Activated CD4-positive, alpha-beta memory T cell treated with anti-CD3 and anti-CD28 coated beads, Interleukin-2, amount 10 ng/mL, durations not matched to agents 7 days and 5 days (primary cell): ENCODE measurements at places on chromosomes 2 and 18. TPM values are rescaled to one million over a fixed set of nuclear protein-coding genes. Genes with fewer than 3 reads are reported as not detected.

GRCh38 chr18:58896734-58897508, 32.2 kb downstream of the ZNF532 start:
- H3K27ac ChIP-seq: no peak overlapping the region
- H3K4me1 ChIP-seq: peaks cover 13% of the 10 kb centered on the region
- H3K36me3 ChIP-seq: no peaks in the 10 kb centered on the region
- no peaks in the 10 kb centered on the region for H3K27me3 ChIP-seq
- H3K4me3 ChIP-seq: no peak overlapping the region

DNA sequence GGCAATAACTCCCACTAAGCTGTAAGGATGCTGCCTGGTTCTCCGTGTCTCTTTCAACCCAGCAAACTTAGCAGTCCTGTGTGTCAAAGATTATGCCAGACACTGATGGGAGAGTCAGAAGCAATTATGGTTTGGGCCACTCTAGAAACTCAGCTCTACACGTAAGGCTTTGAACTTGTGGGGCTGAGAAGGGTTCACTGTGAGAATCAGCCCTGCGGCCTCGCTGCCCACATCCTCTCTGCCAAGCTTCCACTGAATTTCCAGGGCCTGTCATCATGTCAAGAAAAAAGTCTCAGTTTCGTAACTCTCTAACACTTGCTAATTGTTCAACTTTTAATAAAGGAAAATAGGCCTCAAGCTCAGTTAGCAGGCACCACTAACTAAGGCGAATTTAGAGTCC, 308.8 kb upstream of the LYPD1 start:
- H3K4me1 ChIP-seq: no peaks in the 10 kb centered on the region
- no peak for DNase-seq
- H3K27me3 ChIP-seq: no peaks in the 10 kb centered on the region
- no peaks in the 10 kb centered on the region for H3K36me3 ChIP-seq

GRCh38 chr18:36519358-36519757, 221.8 kb downstream of the FHOD3 start:
- no peaks in the 10 kb centered on the region for H3K4me1 ChIP-seq
- H3K27me3 ChIP-seq: peaks cover 3% of the 10 kb centered on the region
- no peak for DNase-seq
- H3K4me3 ChIP-seq: no peak overlapping the region

- no peak overlapping the region for H3K4me3 ChIP-seq
- no peak for DNase-seq
- H3K36me3 ChIP-seq: no peaks in the 10 kb centered on the region
- peaks cover 14% of the 10 kb centered on the region for H3K4me1 ChIP-seq
- H3K27me3 ChIP-seq: peaks cover 9% of the 10 kb centered on the region
- H3K27ac ChIP-seq: no peak overlapping the region
Measured at GRCh38 chr2:111905990-111906735, 7.8 kb downstream of the MERTK start.

GRCh38 chr2:131154071-131154531, 49.0 kb downstream of the PLEKHB2 start:
- H3K4me1 ChIP-seq: peaks cover 28% of the 10 kb centered on the region
- H3K4me3 ChIP-seq: no peak overlapping the region
- H3K27ac ChIP-seq: peak overlapping the region; percentile 50
- DNase-seq: peak; percentile 75
- peaks cover 2% of the 10 kb centered on the region for H3K27me3 ChIP-seq

GRCh38 chr2:25053041-25053440, 11.2 kb downstream of the EFR3B start:
- no peaks in the 10 kb centered on the region for H3K36me3 ChIP-seq
- no peaks in the 10 kb centered on the region for H3K4me1 ChIP-seq
- H3K27ac ChIP-seq: no peak overlapping the region
- no peak for DNase-seq
- peaks cover 13% of the 10 kb centered on the region for H3K27me3 ChIP-seq
- no peak overlapping the region for H3K4me3 ChIP-seq

DNA sequence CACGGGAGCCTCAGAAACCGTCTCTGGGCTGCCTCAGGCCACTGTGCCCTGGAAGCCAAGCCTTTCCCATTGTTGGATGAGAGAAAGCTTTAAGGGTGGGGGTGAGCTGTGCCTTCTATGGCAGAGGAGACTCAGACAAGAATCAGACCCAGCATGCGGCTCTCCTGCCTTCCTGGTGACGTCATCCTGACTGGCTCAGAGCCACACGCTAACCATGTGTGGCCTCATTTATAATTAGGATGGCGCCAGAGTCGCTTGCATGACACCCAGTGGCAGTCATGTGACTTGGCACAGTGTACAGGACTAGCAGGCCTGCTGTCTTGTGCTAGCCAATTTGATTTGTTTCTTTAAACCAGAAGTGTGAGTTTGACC, 99.1 kb downstream of the SH3BP4 start:
- no peak overlapping the region for H3K4me3 ChIP-seq
- H3K27me3 ChIP-seq: peaks cover 9% of the 10 kb centered on the region
- peaks cover 4% of the 10 kb centered on the region for H3K4me1 ChIP-seq
- H3K36me3 ChIP-seq: no peaks in the 10 kb centered on the region

- DNase-seq: no peak
- no peaks in the 10 kb centered on the region for H3K4me1 ChIP-seq
- H3K27me3 ChIP-seq: no peaks in the 10 kb centered on the region
- H3K4me3 ChIP-seq: no peak overlapping the region
Measured at GRCh38 chr18:58230438-58231179, 186.6 kb downstream of the NEDD4L start.

GRCh38 chr18:56302156-56302555, 336.2 kb downstream of the TXNL1 start:
- no peak overlapping the region for H3K4me3 ChIP-seq
- H3K27me3 ChIP-seq: no peaks in the 10 kb centered on the region
- no peaks in the 10 kb centered on the region for H3K36me3 ChIP-seq
- DNase-seq: no peak
- H3K4me1 ChIP-seq: no peaks in the 10 kb centered on the region

DNA sequence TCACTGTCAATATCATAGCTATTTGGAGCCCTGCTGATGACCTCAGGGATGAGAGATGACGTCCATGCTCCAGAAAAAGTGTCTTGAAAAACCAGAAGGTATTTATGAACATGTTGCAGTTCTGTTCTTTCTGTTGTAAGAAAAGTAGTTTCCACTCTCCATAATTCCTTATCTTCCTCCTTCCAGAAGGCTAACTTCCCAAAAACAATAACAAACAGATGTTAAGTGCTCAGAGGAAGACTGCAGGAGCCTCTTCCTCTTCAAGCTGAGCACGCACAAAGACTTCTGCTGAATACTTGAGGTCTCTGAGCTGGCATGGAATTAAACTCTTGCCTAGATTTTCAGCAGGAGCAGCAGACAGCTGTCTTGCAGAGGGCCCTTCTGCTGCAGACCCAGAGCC, 434.5 kb upstream of the KLHL29 start:
- no peaks in the 10 kb centered on the region for H3K4me1 ChIP-seq
- no peak overlapping the region for H3K27ac ChIP-seq

DNA sequence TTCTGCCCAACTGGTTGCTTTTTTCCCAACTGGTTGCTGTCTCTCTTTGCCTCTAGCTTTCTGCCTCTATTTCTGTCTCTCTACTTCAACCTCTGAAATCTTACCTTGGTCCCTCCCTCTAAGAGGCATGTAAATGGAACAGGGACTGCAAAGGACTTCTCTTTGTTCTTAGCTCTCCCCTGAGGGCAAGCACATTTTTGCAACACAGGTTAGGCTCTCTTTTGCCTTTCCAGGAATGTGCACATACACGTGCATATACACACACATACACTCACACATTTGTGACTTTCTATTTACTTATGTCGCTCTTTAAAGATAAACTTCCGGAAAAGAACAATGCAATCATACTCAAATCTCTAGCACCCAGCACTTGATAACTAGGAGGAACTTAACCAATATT, 262.6 kb upstream of the DDX18 start:
- H3K4me1 ChIP-seq: no peaks in the 10 kb centered on the region
- no peak overlapping the region for H3K27ac ChIP-seq
- no peaks in the 10 kb centered on the region for H3K27me3 ChIP-seq

- peaks cover 5% of the 10 kb centered on the region for H3K27me3 ChIP-seq
- H3K4me3 ChIP-seq: no peak overlapping the region
- DNase-seq: no peak
- H3K4me1 ChIP-seq: peaks cover 3% of the 10 kb centered on the region
- no peaks in the 10 kb centered on the region for H3K36me3 ChIP-seq
Measured at GRCh38 chr2:170143045-170143717, 34.8 kb upstream of the MYO3B start.

DNA sequence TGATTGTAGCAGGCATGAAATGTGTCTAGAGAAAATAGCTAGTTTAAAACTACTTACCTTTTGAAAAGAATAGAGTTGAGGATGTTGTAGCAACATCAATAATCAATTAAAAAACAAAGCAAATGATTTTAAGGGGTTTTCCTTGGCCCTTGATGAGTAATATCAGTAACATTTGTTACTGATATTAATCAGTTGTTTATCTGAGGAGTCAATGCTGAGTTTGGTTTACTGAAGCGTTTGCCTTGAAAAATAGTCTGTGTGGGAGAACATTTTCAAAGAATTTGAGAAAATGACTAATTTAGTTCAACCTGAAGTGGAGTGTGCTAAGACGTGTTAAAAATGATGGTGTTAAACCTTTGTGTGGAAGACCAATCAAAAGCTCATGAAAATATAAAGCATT, 9.3 kb downstream of the PTH2R start:
- H3K36me3 ChIP-seq: no peaks in the 10 kb centered on the region
- peak overlapping the region; percentile 2 for H3K27ac ChIP-seq
- no peak overlapping the region for H3K4me3 ChIP-seq
- peaks cover 16% of the 10 kb centered on the region for H3K4me1 ChIP-seq
- DNase-seq: no peak
- H3K27me3 ChIP-seq: peaks cover 4% of the 10 kb centered on the region

GRCh38 chr2:37619959-37620300, 51.5 kb downstream of the CDC42EP3 start:
- no peak for DNase-seq
- no peak overlapping the region for H3K4me3 ChIP-seq
- H3K27me3 ChIP-seq: no peaks in the 10 kb centered on the region
- peaks cover 59% of the 10 kb centered on the region for H3K4me1 ChIP-seq
- H3K27ac ChIP-seq: no peak overlapping the region

GRCh38 chr2:126307740-126308139, 348.2 kb upstream of the GYPC start:
- no peak overlapping the region for H3K4me3 ChIP-seq
- no peaks in the 10 kb centered on the region for H3K36me3 ChIP-seq
- no peak for DNase-seq

DNA sequence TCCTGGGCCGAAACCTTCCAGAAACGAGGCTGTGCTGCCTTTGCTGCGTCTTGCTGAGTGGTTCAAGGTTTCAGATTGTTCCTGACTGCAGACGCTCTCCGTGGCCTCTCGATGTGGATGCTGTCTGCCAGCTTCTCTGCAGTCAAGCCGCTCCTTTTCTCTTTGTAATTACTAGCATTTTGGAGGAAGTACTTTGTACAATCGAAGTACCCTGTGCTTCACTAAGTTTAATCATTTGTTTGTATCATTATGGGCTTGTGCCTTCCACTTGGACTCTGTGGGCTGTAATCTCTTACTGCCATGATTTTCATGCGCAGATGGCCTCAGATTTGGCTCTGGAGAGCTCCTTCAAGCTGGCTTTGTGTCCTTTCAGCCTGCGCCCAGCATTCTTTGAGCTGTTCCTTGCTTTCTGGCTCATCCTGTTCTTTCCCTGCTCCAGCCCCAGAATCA, 49.3 kb downstream of the TRAF3IP1 start:
- peaks cover 4% of the 10 kb centered on the region for H3K36me3 ChIP-seq
- no peak overlapping the region for H3K27ac ChIP-seq
- no peak for DNase-seq
- peaks cover 6% of the 10 kb centered on the region for H3K4me1 ChIP-seq
- no peak overlapping the region for H3K4me3 ChIP-seq

DNA sequence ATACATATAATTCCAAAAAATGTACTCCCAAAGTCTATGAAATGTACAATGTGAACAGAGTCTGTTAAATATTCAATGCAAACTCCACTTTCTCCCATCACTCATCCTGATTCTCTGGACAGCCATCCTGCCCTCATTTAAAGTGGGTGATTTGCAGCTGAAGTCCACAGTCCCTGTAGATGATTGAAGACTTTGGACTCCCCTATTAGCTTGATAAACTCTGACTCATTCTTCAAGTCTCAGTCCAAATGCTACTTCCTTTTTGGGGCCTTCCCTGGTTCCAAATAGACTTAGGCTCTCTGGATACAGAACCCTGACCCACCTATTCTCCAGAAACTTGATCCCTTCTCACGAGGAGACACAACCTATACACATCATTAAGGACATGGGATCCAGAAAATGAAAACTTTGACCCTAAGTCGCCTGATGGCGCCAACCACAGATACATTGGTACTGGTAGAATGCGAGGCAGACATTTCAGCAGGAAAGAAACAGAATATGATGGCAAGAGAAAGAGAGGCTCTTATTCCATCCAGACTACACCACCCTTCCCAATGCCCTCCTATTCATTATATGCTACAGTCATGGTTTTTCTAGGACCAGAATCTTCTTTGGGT, 122.7 kb downstream of the VIT start:
- DNase-seq: no peak
- H3K4me1 ChIP-seq: no peaks in the 10 kb centered on the region
- no peak overlapping the region for H3K4me3 ChIP-seq
- H3K27ac ChIP-seq: no peak overlapping the region
- no peaks in the 10 kb centered on the region for H3K36me3 ChIP-seq
- peaks cover 3% of the 10 kb centered on the region for H3K27me3 ChIP-seq

The RNF125 gene
- 48.4 TPM for total RNA-seq

The RBBP8 gene
- 55.9 TPM for total RNA-seq

The SERTAD2 gene
- total RNA-seq: 16.2 TPM

The LYG1 gene
- 0.88 TPM for total RNA-seq

The PLB1 gene
- 1.2 TPM for total RNA-seq

The EML6 gene
- total RNA-seq: 0.95 TPM
